Hepatocyte (in vitro differentiated cells): ENCODE measurements at places on chromosomes 1 and 21. TPM values are rescaled to one million over a fixed set of nuclear protein-coding genes. Genes with fewer than 3 reads are reported as not detected.
A peak's percentile ranks its signal among the peaks of the same experiment; 100 is the strongest.

- no peak for DNase-seq
These were observed 1.1 kb downstream of the PIK3CD start for GRCh38 chr1:9652379-9653209.

- no peak for DNase-seq
These were observed 279.5 kb downstream of the KIF26B start for GRCh38 chr1:245434280-245434679.

- DNase-seq, result no peak
These were observed 13.6 kb downstream of the ZYG11B start for GRCh38 chr1:52739699-52740467.

DNA sequence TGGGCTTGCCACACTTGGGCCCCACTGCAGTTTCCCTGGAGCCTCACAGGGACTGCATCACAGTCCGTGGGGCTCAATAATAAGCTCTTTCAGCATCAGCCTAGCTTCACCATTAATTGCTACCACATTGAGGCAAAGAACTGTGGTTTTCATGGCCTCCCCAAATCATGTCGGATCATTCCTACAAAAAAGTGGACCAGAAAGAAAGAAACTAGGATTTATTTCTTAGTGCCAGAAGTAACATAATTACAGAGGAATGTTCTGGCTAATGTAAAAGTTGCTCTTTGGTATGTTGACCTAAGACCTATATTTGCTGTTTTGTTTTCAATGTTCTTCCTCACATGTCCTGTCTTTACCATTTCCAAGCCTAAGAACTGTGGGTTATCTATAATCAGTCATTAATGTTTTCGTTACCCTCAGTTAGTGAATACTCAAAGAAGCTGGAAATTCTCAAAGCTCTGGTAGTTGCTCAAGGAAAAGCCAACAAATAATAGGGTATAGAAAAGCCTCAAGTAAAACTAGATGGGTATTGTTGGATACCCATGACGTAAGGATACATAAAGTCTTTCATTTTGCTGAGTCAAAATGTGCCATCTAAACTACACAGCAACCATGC lies 173.9 kb downstream of the LTN1 start:
- DNase-seq, result no peak

DNA sequence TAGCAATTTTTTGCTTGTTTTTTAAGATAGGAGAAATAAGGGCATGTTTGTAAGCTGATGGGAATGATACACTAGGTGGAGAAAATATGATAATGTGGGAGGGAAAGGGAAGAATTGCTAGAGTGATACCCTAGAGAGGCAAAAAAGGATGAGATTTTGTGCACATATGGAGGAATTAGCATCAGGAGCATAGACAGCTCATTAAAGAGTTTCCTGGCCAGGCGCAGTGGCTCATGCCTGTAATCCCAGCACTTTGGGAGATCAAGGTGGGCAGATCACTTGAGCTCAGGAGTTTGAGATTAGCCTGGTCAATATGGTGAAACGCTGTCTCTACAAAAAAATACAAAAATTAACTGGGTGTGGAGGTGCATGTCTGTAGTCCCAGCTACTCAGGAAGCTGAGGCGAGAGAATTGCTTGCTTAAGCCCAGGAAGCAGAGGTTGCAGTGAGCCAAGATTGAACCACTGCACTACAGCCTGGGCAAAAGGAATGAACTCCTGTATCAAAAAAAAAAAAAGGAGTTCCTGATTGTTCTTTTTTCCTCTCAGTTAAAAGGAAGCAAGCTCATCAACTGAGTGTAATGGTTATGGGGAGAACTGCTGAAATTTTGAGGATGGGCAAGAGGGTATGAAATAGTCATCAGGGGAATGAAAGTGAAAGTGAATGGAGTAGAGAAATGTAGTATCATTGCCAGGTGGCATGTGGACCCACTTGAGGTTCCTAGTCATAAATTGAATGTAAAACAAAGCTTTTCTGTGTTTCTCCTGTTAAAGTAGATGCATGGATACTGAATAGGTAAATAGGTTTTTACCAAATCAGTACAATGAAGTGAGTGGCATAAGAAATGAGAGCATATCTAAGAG lies 35.5 kb downstream of the SH3GLB1 start:
- DNase-seq, result no peak

GRCh38 chr1:74223453-74223852 lies 11.7 kb upstream of the TNNI3K start:
- DNase-seq, result no peak

- DNase-seq, result no peak
These were observed 3.7 kb upstream of the SLC19A1 start for GRCh38 chr21:45545691-45546531.

- no peak for DNase-seq
These were observed 53.8 kb downstream of the PLA2G4A start for GRCh38 chr1:186882372-186883134.

DNA sequence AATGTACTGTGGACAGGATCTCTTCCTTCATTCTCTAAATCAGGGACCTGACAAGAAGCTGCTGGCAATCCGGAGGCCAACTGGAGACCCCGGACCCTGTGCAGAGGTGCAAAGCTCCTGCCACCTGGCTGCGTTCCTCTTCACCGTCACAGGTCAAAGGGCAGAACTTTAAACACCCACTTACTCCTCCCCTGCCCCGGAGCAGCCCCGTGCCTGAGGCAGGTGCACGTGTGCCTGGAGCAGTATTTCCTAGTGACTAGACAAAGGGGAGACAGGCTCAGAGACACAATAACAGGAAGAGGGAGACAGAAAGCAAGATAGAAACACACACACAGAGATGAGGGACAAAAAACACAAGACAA lies 6.6 kb upstream of the PIGC start:
- peak; percentile 62 for DNase-seq

DNA sequence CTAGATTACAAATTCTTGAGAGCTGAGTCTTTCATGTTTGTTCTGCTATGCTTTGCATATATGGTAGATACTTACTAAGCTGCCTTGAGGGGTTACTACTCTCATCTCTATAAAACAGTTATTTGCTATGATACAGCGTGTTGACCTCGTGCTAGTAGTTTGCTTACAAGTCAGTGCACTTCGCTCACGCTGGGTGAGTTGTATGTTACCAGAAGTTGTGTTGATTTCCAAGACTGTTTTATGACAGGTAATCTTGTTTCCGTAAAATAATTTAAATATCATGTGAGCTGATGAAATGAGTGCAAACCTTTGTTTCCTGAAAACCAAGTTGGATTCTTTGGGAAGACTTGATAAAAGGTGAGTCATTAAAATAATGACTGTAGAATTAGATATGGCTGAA lies 7.3 kb downstream of the MRPS6 start:
- DNase-seq, result no peak

GRCh38 chr1:219201656-219202055 lies 28.0 kb downstream of the LYPLAL1 start:
- no peak for DNase-seq

DNA sequence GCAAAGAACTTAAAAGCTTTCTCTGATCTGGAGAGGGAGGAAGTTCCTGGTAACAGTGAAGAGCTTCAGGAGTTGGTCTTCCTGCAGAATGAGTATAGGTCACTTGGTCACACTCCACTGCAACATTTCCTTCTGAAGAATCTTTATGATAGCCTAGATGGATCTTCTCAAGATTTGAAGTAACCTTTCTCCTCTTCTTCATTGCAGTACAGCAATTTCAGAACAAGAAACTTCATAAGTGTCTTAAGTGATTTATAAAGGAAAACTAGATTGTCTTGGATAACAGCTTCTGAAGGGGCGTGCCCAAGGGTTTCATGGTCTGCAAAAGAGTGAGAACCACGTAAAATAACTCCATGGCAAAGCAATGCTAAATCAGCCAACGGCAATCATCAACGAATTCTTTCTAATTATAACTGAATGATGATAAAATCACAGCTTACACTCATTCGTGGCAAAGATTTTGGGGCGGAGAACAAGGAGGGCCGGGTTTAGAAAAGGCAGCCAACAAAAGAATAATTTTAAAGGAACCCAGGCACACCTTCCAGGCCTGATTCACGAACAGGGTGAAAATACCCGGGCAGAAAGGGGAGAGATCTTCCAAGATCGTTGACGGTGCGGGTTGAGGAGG lies 53.9 kb upstream of the ASPM start:
- DNase-seq, result peak; percentile 23

GRCh38 chr1:43779805-43780403 lies 72.6 kb downstream of the ST3GAL3 start:
- no peak for DNase-seq

DNA sequence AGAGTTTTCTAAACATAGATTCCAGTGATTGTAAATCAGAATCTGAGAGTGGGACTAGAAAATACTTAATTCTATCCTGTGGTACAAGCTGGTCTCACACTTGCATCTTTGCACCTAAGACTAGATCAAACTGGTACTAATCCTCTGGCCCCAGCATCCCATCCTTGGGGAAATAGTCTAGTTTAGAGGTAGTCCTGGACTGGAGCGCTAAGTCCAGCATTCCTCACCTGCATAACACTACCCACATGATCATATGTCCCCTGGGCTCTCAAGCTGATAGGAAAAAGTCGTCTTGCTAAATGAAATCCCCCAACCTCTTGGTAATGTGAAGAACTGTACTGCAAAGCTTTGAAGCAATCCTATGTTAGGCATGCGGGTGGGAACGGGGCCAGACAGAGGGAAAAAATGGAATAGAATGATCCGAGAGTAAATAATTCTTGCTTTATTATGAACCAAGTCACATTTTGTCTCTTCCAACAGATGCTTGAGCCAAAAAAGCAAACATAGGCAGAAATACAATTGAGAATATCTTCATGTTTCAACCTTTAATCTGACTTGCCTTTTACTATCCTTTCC lies 4.8 kb downstream of the COX20 start:
- no peak for DNase-seq

GRCh38 chr1:29590583-29591565 lies 354.6 kb downstream of the PTPRU start:
- no peak for DNase-seq

ELAPOR1 gene
- 1.6 and 1.8 TPM in 2 replicates for polyA plus RNA-seq

FCRL4 gene
- not detected in 2 replicates for polyA plus RNA-seq

PYHIN1 gene
- not detected in 2 replicates for polyA plus RNA-seq

NCAM2 gene
- 1.7 and 2.3 TPM in 2 replicates for polyA plus RNA-seq

WNT9A gene
- polyA plus RNA-seq, result 0.40 and 1.5 TPM in 2 replicates

TFAP2E gene
- polyA plus RNA-seq, result 0.81 TPM in 1 of 2 replicates, not detected in the other

KCNT2 gene
- 1.2 and 1.3 TPM in 2 replicates for polyA plus RNA-seq

LCE3D gene
- not detected in 2 replicates for polyA plus RNA-seq

CTSE gene
- 66.7 and 86.0 TPM in 2 replicates for polyA plus RNA-seq

SLC44A3 gene
- 49.4 and 51.5 TPM in 2 replicates for polyA plus RNA-seq

RBBP4 gene
- polyA plus RNA-seq, result 167 and 177 TPM in 2 replicates

DPH2 gene
- polyA plus RNA-seq, result 20.2 and 21.5 TPM in 2 replicates
